ENCODE measurements at places on chromosomes 16 and 17.

DNA sequence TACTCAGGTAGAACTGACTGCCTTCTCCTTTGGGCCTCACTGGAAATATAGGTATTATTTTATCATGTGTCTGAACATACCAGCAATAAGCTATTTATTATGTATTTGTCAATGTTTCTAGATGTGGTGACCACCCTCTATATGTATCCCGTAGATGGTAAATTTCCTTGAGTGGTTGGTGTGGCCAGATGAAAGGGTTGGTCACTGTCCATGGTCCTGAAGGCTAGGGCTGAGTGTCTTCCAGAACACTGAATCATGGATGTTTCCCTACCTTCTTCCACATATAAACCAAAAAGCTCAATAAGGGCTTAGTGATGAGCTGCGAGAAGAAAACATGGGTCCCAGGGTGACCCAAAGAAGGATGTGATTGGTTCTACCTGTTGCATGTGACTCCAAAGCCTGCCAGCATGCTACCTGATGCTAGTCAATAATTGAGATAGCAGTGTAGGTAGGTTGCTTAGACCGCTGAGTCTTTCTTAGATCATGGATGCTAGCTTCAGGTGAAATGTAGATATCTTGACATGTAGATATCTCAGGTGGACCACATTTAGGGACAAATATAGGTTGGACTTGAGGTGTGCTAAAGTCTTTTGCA is 150.3 kb downstream of the ASIC2 start:
- peak; percentile 12 for DNase-seq

DNA sequence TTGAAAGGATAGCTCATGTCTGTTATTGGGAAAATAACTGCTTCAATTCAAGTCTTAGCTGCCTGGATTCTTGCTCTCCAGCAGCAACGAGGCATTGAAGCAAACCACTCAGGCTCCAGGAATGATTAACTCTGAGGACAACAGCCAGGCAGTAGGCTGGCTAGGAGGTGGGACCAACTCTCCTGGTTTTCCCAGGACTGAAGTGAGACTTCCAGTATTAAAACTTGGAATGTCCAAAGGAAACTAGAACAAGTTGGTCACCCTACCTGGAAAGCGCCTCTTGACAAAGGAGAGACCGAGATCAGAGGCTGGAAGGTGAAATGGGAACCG is 100.7 kb downstream of the SALL1 start:
- DNase-seq, result no peak

GRCh38 chr16:72639494-72639893 is 408.4 kb downstream of the ZFHX3 start:
- DNase-seq, result no peak

DNA sequence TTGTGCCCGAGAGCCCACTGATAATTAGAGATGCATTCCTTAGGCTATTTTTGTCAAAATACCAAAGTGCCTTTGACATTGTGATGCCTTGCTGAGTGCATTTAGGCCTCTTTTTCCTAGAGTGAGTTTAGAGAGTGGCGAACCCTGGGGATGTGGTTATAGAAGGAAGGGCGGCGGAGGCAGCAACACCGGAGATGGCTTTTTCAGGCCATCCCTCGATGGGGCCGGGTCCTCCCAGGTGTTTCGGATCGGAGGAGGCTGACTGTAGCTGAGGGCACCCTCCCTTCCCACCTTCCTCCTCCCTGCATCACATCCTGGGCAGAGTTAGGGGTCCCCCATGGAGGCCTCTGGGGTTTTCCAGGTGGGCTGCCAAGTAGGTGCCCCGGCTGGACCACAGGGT is 6.6 kb upstream of the SNAI3 start:
- no peak for DNase-seq

DNA sequence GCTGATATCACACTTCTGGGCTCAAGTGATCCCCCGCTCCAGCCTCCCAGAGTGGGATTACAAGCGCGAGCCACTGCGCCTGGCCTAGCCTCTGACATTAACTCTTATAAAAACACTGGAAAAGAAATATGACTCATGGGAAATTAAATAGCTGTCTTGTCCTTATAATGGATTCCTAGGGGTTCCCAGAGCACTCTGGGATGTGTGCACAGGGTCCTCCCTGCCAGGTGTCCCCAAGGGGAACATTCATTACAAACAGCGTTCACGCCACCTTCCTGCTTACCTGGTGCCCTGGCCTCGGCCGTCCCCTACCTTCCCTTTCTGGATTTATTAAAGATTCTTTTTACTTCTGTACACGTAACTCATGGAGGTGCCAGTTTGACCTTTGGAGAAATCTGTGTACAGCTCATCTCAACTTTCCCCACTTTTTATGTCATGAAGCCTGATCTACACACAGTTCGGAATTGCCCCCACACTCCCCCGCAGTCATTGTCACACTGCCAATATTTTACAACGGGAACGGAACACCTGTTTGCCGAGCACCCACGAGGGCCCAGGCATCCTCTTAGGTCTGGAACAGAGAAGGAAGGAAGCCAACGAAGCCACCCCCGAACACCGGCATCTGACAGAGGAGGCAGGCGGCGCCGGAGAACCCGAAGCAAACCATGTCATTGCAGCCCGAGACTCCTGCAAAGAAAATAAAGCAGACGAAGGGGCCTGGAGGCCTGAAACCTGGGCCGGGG is 39.7 kb upstream of the MEAK7 start:
- no peak for DNase-seq

DNA sequence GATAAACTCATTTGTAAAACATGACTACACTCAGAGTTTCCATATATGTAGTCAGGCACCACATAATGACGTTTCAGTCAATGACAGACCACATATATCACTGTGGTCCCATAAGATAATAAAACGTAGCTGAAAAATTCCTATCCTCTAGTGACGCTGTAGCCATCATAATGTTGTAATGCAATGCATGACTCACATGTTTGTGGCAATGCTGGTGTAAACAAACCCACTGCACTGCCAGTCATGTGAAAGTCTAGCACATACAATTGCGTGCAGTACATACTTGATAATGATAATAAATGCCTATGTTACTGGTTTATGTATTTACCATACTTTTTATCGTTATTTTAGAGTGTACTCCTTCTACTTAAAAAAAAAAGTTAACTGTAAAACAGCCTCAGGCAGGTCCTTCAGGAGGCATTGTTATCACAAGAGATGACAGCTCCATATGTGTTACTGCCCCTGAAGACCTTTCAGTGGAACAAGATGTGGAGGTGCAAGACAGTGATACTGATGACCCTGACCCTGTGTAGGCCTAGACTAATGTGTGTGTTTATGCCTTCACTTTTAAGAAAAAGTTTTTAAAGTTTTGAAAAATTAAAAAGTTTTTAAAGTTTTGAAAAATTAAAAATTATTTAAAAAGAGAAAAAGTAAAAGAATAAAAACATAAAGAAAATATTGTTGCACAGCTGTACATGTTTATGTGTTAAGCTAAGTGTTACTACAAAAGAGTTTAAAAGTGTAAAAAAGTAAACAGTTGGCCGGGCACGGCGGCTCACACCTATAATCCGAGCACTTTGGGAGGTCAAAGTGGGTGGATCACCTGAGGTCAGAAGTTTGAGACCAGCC is 9.0 kb downstream of the STAT5B start:
- DNase-seq, result peak; percentile 99

DNA sequence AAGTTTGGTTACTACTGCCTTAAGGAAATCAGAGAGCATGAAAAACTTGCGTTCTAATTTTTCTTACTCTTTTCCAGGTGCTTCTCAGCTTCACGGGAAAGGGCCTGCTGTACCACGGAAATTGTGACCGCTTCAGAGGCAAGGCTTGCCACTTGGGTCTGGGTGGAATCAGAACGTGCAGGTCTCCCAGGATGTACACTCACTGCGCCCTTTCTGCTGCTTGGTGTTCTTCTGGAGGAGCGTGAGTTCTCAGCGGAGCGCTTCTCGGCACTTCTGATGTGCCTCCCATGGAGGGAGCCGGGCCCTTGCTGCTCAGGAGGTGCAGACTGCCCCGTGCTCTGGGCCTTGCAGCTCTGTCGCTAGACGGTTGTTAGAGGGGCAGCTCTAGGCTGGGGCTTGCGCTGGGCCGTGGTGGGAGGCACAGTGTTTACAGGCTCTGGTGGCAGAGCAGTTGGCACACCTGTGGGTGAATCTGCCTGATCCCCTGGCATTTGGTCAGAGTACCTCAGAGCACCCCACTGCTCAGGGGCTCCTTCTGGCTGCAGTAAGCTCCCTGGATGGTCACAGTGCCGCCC is 32.8 kb downstream of the UBN1 start:
- DNase-seq, result no peak

- no peak for DNase-seq
These were observed 119.5 kb upstream of the CORO6 start for GRCh38 chr17:29742210-29742513.

DNA sequence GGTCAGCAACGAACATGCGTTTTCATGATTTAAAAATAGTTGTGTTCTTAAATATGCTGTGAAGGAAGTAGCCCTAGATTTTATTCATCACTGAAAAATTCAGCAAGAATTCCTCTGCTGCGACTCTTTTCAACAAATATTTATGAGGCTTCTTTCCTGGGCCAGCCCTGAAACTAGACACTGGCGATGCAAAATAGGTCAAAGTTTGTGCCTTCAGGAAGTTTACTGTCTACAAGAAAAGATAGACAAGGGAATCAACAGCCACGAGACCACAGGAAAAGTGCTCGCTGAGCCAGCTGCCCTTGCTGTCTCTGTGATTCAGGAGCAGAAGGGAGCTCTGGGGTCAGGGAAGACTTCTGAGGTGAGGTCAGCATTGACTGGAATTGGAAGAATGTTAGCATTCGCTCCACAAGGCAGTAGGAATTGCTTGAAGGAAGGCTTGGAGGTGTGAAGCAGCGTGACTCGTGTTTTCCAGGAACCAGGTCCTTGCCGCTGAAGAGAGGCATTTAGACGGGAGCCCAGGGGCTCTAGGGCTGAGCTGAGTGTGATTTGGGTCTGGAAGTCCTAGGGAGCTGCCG is 1.9 kb upstream of the RPL26 start:
- DNase-seq, result peak; percentile 97

DNA sequence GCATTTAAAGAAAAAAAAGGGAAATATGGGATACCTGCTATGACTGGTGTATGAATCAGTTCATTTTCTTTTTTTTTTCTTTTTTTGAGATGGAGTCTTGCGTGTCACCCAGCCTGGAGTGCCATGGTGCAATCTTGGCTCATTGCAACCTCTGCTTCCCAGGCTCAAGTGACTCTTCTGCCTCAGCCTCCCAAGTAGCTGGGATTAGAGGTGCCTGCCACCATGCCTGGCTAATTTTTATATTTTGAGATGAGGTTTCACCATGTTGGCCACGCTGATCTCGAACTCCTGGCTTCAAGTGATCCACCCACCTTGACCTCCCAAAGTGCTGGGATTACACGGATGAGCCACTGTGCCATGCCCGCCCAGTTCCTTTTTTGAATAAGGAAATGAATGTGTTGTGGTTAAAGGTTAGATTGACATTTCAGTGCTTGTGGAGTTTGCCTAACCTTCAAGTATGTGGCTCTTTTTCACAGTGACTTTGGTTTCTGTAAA is 7.7 kb downstream of the HAPSTR1 start:
- DNase-seq, result peak; percentile 51

GRCh38 chr17:17738901-17739300 is 57.6 kb downstream of the RAI1 start:
- DNase-seq, result peak; percentile 74

DNA sequence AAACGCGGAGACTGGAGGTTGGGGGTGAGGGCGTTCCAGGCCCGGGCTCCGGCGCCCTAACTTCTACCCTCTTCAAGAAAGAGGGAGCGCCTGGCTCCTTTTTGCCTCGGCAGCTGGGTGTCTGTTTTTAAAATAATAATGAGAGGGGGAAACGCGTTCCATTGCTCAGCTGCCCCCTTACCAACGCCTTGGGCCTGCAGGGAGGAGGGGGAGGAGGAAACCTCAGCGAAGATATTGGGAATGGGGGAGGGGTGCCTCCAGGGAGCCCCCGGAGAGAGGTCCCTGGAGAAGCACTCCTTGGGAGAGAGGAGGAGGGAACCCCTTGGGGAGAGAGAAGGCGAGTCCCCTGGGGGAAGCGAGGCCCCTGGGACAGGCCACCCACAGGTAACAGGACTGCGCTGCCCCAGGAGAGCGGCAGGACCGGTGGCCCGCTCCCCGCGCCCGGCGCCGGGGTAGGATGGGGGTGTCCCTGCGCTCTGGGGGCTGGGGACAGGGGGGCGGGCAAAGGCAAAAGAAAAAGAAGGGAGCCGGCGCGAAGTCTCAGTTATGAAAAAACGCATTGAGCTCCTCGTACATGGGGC is 2.7 kb downstream of the NEUROD2 start:
- DNase-seq, result no peak

- DNase-seq, result no peak
These were observed 650.4 kb upstream of the RBFOX1 start for GRCh38 chr16:6682142-6682811.

GRCh38 chr17:80832888-80833583 is 158.6 kb upstream of the CHMP6 start:
- DNase-seq, result peak; percentile 96

DNA sequence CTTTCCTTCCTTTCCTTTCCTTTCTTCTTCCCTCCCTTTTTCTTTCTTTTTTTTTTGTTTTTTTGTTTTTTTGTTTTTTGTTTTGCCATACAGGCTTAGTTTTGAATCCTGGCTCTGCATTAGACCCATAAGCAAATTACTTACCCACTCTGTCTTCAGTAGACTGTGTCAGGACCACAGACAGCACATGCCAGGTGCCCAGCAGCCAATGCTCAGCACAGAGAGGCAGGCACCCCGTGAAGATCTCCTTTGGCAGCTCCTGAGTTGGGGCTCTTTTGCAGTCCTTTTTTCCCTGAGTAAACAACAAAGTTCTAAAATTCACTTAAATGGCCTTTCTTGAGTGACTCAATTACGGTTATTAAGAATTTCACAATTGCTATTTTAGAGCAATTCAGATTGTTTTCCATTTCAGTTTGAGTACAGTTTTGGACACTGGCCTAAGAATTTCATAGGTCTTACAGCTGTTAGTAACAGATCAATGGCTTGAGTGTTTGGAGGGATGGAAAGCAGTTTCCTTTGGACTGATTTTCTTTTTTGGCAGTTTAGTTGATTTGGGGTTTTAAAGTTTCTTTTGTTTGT is 26.2 kb upstream of the SLC5A11 start:
- DNase-seq, result no peak

- DNase-seq, result peak; percentile 32
These were observed 11.7 kb upstream of the COX10 start for GRCh38 chr17:14057591-14057990.

GRCh38 chr17:75849279-75849646 is 5.1 kb upstream of the UNC13D start:
- DNase-seq, result no peak

DNA sequence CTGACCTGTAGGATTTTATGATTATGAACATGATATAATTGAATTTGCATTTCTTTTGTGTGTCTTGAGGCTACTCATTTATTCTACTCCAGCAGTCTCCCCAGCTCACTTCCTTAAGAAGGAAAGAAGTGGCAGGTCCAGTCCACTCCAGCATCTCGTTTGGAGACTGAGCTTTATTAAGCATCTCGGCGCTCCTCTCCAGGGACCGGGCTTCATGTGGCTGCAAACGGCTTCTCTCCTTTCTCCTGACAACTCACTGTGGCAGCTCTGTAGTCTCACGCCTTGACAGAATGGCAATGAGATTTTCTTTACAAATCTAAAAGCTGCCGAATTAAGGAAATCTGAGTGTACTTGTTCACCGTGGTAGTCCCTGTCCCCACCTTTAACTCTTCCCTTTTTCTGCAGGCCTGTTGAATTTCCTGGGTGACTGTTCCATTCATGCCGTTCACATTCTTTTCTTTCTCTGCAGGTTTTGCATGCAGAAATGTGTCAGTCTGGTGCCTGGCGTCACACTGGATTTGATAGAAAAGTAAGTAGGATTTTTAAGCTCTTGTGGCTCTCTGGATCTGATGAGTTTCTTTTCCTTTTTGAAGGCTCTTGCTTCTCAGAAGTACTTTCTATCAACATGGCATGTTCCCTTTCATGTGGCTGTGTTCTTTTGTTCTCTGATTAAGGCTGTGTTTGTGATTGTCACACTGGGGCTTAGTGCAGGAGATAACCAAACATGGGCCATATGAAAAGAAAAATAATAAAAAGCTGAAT is 200.5 kb upstream of the CHMP6 start:
- peak; percentile 14 for DNase-seq

Measured in amniotic epithelial cell (primary cell).